Immature natural killer cell (primary cell): ENCODE measurements at places on chromosomes 5 and 9.
A peak's percentile ranks its signal among the peaks of the same experiment; 100 is the strongest.

- H3K27ac ChIP-seq, result no peak overlapping the region
- H3K4me3 ChIP-seq, result no peak overlapping the region
- no peaks in the 10 kb centered on the region for H3K36me3 ChIP-seq
- no peaks in the 10 kb centered on the region for H3K4me1 ChIP-seq
These were observed 372.3 kb upstream of the FTMT start for GRCh38 chr5:121479337-121479736.

DNA sequence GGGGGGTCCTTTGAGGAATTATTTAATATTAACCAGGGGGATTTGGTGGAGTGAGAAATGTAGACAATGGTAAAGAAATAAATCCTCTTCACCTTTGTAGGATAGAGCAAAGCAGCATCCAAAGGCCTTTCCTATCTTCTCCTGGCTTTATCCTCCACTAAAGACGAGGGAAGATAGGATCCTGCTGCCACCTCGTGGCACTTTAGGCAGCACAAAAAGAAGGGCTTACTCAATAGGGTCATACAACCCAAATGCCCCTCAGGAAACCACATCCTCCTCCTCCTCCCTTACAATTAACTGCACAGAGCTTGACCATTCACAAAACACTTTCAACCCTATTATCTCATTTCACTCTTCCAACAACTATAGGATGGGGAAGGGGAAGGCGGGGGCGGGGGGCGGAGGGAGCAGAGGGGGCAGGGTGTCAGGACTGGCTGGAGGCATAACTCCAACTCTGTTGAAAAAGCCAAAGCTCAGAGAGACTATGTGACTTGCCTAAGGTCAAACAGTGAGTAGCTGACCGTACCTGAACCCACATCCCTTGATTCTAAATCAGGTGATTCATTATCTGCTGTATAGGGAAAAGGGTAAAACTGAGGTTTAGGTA is 45.4 kb upstream of the MYOT start:
- H3K4me3 ChIP-seq, result no peak overlapping the region
- no peak overlapping the region for H3K27ac ChIP-seq
- peaks cover 10% of the 10 kb centered on the region for H3K36me3 ChIP-seq

- H3K27ac ChIP-seq, result no peak overlapping the region
- H3K4me3 ChIP-seq, result no peak overlapping the region
- no peak for DNase-seq
- no peaks in the 10 kb centered on the region for H3K4me1 ChIP-seq
These were observed 43.8 kb downstream of the CARTPT start for GRCh38 chr5:71762826-71763225.

GRCh38 chr5:149674686-149675085 is 55.4 kb upstream of the PPARGC1B start:
- no peaks in the 10 kb centered on the region for H3K4me1 ChIP-seq
- no peak overlapping the region for H3K27ac ChIP-seq
- H3K4me3 ChIP-seq, result no peak overlapping the region
- DNase-seq, result no peak
- H3K27me3 ChIP-seq, result peaks cover 2% of the 10 kb centered on the region

- peaks cover 3% of the 10 kb centered on the region for H3K27me3 ChIP-seq
- no peak overlapping the region for H3K4me3 ChIP-seq
- H3K4me1 ChIP-seq, result peaks cover 1% of the 10 kb centered on the region
- no peak overlapping the region for H3K27ac ChIP-seq
- no peak for DNase-seq
These were observed 201.1 kb downstream of the SNX18 start for GRCh38 chr5:54718656-54719055.

- H3K4me1 ChIP-seq, result peaks cover 17% of the 10 kb centered on the region
- H3K27ac ChIP-seq, result peak overlapping the region; percentile 20
- H3K27me3 ChIP-seq, result no peaks in the 10 kb centered on the region
- peak; percentile 44 for DNase-seq
- peaks cover 29% of the 10 kb centered on the region for H3K36me3 ChIP-seq
These were observed 28.4 kb downstream of the NNT start for GRCh38 chr5:43631182-43631910.

- no peak overlapping the region for H3K4me3 ChIP-seq
- no peak for DNase-seq
- no peaks in the 10 kb centered on the region for H3K36me3 ChIP-seq
- no peak overlapping the region for H3K27ac ChIP-seq
- no peaks in the 10 kb centered on the region for H3K4me1 ChIP-seq
These were observed 291.2 kb downstream of the ADAMTS6 start for GRCh38 chr5:65190328-65191053.
